ENCODE measurements at places on chromosomes 4 and X.

DNA sequence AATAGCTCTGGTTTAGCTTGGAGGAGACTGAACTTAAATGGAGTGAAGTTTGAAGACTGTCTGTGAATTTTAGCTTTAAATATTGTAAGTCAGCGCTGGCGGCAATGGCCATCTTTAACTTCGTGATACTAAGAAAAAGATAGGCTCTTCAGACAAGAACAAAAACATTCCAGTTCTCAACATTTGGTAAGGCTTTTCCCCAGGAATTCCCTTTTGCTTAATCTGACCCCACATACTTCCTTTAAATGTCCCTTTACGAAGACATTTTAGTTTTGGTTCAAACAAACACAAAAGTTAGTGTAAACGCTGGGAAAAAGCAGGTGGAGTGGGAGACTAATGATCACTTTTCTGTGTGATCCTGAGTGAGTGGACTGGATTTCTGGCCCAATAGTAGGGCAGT lies 106.2 kb downstream of the MAML3 start:
- no peaks in the 10 kb centered on the region for H3K36me3 ChIP-seq
- DNase-seq: no peak
- H3K27me3 ChIP-seq: peaks cover 22% of the 10 kb centered on the region

GRCh38 chr4:176335421-176335820 lies 15.7 kb downstream of the SPCS3 start:
- peaks cover 18% of the 10 kb centered on the region for H3K36me3 ChIP-seq
- H3K4me1 ChIP-seq: peaks cover 18% of the 10 kb centered on the region

- no peaks in the 10 kb centered on the region for H3K4me1 ChIP-seq
- H3K27ac ChIP-seq: no peak overlapping the region
- DNase-seq: no peak
- no peak overlapping the region for H3K4me3 ChIP-seq
- H3K36me3 ChIP-seq: no peaks in the 10 kb centered on the region
- no peaks in the 10 kb centered on the region for H3K27me3 ChIP-seq
Measured at GRCh38 chr4:97015301-97015700, 1128.0 kb downstream of the STPG2 start.

DNA sequence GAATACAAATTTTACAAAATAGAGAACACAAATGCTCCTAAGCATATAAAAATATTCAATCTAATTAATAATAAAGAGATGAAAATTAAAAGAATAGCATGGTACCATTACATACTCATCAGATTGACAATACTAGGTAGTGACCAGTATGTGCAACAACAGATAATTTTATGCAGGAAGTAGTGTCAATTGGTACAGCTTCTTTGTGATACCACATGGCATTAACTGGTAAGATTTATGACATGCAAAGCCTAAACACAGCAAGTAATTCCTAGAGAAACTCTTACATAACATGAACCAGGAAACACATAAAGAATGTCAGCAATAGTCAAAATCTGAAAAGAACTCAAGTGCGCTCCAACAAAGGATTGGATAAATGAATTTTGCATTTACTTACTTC lies 26.3 kb downstream of the CXCL2 start:
- H3K4me3 ChIP-seq: no peak overlapping the region
- no peaks in the 10 kb centered on the region for H3K4me1 ChIP-seq
- peaks cover 7% of the 10 kb centered on the region for H3K27me3 ChIP-seq
- no peak overlapping the region for H3K27ac ChIP-seq

DNA sequence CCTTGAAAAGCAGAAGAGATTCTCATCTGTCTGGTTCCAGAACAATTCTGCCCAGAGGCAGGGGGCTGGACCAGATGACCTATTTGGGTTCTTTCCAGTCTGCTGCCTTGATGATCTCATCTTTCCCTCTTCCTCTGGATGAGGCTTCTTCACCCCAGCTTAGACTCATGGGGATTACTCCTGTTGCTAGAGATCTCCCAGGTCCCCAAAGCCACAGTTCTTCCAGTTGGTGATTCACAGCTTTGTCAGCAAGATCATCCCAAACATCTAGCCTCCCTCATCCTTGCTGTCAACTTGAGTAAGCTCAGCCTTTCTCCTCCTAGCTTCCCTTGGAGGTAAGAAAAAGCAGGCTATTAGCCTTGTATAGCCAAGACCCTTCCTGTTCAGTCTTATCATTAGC lies 64.2 kb upstream of the PJA1 start:
- DNase-seq: no peak
- no peaks in the 10 kb centered on the region for H3K4me1 ChIP-seq
- no peak overlapping the region for H3K27ac ChIP-seq

GRCh38 chr4:4609622-4610334 lies 67.9 kb upstream of the STX18 start:
- H3K27me3 ChIP-seq: no peaks in the 10 kb centered on the region
- no peaks in the 10 kb centered on the region for H3K36me3 ChIP-seq
- no peaks in the 10 kb centered on the region for H3K4me1 ChIP-seq

DNA sequence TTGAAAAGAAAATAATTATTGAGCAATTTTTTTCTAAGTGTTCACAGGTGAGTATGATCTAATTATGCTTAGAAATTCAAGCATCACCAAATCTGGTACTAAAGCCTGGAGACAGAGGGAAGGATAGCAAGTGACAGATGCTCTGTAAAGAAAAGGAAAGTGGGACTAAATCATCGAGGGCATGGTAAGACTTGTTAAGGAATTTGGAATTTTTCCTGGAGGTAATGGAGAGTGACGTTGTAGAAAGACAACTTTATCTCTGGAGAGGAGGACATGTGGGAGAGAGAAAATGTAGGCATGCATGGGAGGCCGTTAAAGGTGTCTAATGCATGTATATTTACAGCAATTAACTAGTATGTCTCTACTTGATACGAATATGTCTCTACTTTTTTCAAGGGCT lies 333.2 kb upstream of the ATOH1 start:
- H3K27me3 ChIP-seq: no peaks in the 10 kb centered on the region
- no peaks in the 10 kb centered on the region for H3K36me3 ChIP-seq
- DNase-seq: no peak
- no peak overlapping the region for H3K4me3 ChIP-seq
- no peaks in the 10 kb centered on the region for H3K4me1 ChIP-seq

DNA sequence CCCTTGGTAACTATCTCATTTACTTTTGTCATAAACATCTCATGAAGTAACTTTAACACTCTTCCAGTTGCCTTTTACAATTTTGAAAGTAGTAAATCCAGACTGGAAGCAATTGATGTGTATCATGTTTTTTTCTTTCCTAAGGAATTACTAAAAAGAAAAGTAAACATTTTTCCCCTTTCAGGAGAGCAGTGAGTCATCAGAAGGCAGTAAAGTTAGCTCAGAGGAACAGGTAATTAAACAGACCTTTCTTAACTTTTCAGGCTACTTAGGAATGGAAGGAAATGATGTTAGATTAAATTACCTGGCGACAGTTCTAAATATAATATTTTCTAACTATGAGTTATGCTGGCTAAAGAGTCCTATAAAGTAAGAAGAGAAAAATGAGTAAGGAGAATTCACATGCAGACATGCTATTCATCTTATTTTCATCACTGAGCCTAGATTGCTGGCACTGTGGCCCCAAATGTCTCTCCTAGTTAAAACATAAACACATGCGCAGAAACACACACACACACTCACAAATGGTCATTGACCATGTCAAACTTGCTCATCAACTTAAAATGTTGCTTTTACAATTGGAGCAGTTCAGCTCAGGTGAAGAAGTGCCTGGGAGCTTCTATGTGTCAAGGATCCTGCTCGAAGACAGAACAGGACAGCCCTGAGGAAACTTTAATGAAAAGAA lies 9.3 kb downstream of the DMP1 start:
- H3K4me3 ChIP-seq: no peak overlapping the region
- no peaks in the 10 kb centered on the region for H3K4me1 ChIP-seq
- no peaks in the 10 kb centered on the region for H3K36me3 ChIP-seq
- no peak overlapping the region for H3K27ac ChIP-seq
- DNase-seq: no peak

DNA sequence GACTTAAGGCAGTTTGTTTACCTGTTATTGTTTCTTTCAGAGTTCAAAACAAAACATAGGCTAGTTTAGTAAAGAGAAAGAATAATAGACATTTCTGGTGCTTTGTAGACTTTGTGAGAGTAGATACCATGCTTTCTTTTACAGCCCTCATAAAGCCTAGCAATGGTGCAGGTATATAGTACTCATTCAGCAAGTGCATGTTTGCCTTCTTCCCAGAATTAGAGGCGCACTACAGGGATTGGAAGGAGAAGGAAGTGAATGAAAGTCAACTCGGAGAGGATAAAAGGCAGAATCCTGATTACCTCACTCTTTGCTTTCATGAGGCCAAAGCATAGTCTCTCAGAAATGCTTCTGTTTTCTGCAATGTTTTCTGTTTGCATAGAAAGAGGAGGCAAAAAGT lies 43.1 kb upstream of the FHDC1 start:
- no peaks in the 10 kb centered on the region for H3K27me3 ChIP-seq
- no peak overlapping the region for H3K4me3 ChIP-seq
- DNase-seq: no peak
- H3K27ac ChIP-seq: peak overlapping the region; percentile 13
- H3K4me1 ChIP-seq: no peaks in the 10 kb centered on the region
- peaks cover 8% of the 10 kb centered on the region for H3K36me3 ChIP-seq

GRCh38 chr4:7411491-7411890 lies 23.2 kb downstream of the PSAPL1 start:
- H3K4me1 ChIP-seq: no peaks in the 10 kb centered on the region
- H3K36me3 ChIP-seq: no peaks in the 10 kb centered on the region
- DNase-seq: no peak
- no peak overlapping the region for H3K4me3 ChIP-seq
- H3K27me3 ChIP-seq: peaks cover 52% of the 10 kb centered on the region

- H3K4me3 ChIP-seq: peak overlapping the region; percentile 18
- no peaks in the 10 kb centered on the region for H3K36me3 ChIP-seq
- H3K27ac ChIP-seq: no peak overlapping the region
- H3K27me3 ChIP-seq: no peaks in the 10 kb centered on the region
Measured at GRCh38 chr4:56804551-56804950, 16.9 kb downstream of the SPINK2 start.

DNA sequence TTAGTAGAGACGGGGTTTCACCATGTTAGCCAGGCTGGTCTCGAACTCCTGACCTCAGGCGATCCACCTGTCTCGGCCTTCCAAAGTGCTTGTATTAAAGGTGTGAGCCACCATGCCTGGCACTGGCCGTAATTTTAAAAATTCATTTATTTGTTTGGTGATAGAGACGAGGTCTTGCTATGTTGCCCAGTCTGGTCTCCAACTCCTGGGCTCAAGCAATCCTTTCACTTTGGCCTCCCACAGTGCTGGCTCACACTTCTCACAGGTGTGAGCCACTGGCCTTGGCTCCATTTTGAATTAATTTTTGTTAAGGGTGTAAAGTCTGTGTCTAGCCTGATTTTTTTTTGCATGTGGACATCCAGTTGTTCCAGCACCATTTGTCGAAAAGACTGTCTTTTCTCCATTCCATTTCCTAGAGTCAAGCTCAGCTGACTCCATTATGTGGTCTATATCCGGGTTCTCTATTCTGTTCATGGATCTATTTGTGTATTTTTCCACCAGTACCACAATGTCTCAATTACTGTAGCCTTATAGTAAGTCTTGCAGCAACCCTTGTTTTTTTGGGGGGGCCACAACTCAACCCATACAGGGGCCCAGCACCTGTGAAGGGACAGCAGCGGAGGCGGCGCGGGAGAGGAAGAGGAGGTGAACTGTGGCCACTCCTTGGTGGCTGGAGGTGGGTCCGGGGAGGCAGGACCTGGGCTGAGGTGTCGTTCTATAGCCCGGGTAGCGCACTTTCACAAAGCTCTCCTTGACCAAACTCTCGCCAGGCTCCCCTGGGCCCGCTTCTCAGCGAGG lies 1.5 kb upstream of the NSD2 start:
- peaks cover 17% of the 10 kb centered on the region for H3K4me1 ChIP-seq
- peak overlapping the region; percentile 78 for H3K4me3 ChIP-seq
- H3K27me3 ChIP-seq: no peaks in the 10 kb centered on the region

GRCh38 chr4:34365946-34366345 lies 1878.4 kb downstream of the ARAP2 start:
- H3K4me3 ChIP-seq: no peak overlapping the region
- no peaks in the 10 kb centered on the region for H3K36me3 ChIP-seq
- no peak overlapping the region for H3K27ac ChIP-seq
- H3K27me3 ChIP-seq: no peaks in the 10 kb centered on the region
- DNase-seq: no peak
- H3K4me1 ChIP-seq: no peaks in the 10 kb centered on the region

DNA sequence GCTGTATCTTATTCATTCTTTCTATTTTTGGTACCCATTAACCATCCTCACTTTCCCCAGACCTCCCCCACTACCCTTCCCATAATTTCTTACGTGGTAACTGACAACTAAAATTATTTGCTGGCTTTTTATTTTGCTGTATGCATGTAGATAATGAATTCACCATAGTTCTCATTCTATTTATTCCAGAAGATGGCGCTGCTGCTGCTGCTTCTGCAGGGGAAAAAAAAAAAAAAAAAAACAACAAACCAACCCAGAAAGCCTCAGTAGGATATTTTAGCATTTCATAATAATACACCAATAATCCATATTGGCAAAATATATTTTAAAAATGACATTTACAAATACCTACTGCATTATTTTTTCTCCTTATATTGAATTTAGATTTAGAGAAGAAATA lies 416.6 kb upstream of the MAGEB18 start:
- H3K4me1 ChIP-seq: no peaks in the 10 kb centered on the region
- H3K36me3 ChIP-seq: no peaks in the 10 kb centered on the region
- no peak overlapping the region for H3K4me3 ChIP-seq
- H3K27ac ChIP-seq: no peak overlapping the region

GRCh38 chrX:66074920-66075879 lies 35.3 kb upstream of the VSIG4 start:
- no peaks in the 10 kb centered on the region for H3K27me3 ChIP-seq
- peaks cover 16% of the 10 kb centered on the region for H3K4me1 ChIP-seq
- H3K4me3 ChIP-seq: peak overlapping the region; percentile 80
- peak; percentile 6 for DNase-seq
- H3K27ac ChIP-seq: peak overlapping the region; percentile 97

- H3K27me3 ChIP-seq: peaks cover 10% of the 10 kb centered on the region
- H3K36me3 ChIP-seq: no peaks in the 10 kb centered on the region
- no peak overlapping the region for H3K4me3 ChIP-seq
- H3K27ac ChIP-seq: no peak overlapping the region
- no peaks in the 10 kb centered on the region for H3K4me1 ChIP-seq
Measured at GRCh38 chrX:138708268-138708667, 3.2 kb downstream of the FGF13 start.

DNA sequence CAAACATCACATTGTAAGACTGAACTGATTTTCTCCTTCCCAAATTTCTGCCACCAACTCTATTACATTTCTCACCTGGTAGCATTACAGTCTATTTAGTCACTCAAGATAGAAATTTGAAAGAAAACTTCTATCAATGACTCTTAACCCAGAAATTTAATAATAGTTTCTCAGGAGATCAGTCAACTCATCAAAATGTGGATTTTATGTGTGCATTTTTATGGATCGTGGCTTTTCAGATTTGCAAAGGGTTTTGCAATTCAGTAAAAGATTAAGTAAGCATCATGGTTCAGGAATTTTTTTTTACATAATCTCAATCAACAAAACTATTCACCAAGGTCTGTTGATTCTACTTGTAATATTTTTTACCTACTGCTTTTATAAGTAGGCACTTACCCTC lies 111.1 kb downstream of the CFAP299 start:
- H3K36me3 ChIP-seq: no peaks in the 10 kb centered on the region
- no peaks in the 10 kb centered on the region for H3K27me3 ChIP-seq
- no peaks in the 10 kb centered on the region for H3K4me1 ChIP-seq
- no peak for DNase-seq

Data from effector memory CD8-positive, alpha-beta T cell (primary cell).